Activated T-cell treated with anti-CD3 and anti-CD28 coated beads, Interleukin-2, amount 50 U/mL, for 24 hours (primary cell): ENCODE measurements at places on chromosomes 6 and 20.

- DNase-seq: no peak
Measured at GRCh38 chr6:148883270-148883669, 136.4 kb downstream of the UST start.

DNA sequence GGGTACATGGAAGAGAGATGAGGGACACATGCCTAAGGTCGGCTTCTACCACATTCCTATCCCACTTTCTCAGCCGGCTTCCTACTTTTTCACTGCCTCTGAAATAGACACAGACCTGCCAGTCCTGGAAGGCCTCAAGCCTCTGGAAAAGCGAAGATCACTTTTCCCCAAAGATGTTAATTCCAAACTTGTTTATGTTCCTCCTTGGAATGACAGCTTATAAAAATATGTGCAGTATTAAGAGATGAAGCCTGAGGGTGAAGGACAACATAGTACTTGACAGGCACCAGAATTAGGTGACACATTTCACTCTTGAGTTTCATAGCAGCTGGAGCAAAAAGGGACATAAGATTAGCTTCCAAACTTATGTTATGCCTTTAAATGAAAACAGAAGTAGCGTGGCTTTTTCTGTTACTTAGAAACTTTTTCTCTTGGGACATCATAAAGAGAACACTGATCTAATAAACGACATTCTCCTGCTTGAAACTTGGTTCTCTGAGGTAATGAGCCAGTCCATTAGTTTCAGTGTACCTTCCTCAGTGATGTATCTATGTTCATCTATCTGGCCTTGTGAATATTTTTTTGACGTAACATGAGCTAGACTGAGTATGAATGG, 25.3 kb downstream of the FOXO3 start:
- DNase-seq: no peak

- DNase-seq: no peak
Measured at GRCh38 chr20:57450419-57450818, 59.2 kb downstream of the RBM38 start.

DNA sequence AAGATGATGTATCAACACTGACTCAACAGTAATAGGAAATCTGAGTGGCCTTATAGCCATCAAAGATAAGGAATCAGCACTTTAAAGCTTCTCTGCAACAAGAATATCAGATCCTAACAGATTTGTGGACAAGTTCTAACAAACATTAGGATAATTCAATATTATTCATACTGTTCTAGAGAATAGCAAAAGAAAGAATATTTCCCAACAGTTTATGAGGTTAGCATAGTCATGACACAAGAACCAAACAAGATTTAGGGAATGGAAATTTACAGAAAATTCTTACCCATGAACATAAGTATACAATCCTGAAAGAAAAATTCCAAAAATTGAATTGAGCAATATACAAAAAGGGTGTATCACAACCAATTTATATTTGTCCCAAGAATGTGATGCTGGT, 64.3 kb upstream of the BTBD3 start:
- DNase-seq: no peak
